ENCODE measurements at places on chromosomes 13 and 19.

DNA sequence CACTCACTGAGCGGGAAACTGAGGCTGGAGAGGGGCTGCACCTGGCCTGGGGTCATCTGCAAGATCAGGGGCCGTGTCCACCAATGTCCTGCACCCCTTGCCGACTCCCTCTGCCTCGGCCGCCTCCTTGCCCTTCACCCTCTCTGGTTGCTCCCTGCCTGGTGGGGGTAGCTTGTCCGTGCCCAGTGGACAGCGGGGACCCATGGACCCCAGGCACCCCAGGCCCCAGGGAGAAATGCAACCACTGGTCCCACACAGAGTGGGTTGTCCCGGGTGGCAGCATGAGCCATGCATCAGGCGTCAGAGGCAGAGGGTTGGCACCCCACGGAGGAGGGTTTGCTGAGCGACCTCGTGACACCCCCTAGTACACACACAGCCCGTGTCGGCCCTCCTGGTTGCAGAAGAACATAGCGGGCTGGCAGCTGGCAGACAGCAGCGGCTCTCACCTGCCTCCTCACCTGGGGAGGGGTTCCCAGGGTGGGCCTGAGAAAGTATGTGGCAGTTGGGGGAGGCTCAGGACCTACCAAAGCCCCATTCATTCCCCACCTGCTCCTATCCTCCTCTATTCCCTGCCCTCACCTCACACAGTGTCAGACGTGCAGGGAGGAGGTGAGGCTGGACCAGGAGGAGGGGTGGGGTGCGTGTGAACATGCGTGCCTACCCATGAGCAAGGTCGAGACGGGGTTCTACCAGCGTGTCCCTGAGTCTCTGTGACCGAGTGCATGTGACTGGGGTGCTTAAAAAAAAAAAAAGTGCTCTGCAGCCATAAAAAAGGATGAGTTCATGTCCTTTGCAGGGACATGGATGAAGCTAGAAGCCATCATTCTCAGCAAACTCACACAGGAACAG lies 8.7 kb downstream of the ADAMTSL5 start:
- DNase-seq = no peak

- DNase-seq = no peak
Observed at GRCh38 chr13:109576331-109576813, 210.0 kb downstream of the IRS2 start.

DNA sequence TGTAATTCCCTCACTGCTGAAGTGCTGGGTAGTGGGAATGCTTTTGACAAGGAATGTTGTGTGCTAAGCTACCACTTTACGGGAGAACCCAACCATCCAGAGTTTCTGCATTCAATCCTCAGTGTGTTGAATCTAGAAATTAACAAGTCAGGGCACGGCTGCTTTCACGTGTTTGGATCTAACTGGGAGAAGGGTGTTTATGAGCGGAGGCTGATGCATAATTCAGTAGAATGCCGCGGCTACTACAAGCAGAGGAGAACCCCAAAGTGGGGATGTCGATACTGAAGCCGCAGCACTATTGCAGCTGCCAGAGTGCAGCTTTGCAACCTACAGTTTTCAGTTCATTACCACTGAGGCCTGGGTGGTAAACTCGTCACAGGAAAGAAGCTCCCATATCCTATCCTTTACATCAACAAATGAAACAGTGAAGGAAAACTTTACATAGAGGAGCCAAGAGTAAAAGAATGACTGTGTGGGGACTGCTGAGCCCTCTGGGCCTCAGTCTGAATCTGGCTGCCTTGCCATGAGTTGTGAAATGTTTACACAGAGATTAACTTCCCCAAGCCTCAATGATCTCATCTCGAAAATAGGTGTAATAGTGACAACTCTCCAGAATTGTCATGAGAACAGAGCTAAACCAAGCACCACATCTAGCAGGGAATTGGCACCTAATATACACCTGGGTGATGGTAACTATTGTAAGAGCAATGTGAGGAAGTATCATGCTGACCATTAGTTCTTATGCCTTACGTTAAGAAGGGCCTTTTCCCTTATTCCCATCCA lies 531.7 kb downstream of the MYO16 start:
- no peak for DNase-seq

GRCh38 chr13:28022848-28023518 lies 34.5 kb upstream of the URAD start:
- no peak for DNase-seq

GRCh38 chr13:112954488-112955270 lies 14.3 kb upstream of the MCF2L start:
- DNase-seq = no peak

DNA sequence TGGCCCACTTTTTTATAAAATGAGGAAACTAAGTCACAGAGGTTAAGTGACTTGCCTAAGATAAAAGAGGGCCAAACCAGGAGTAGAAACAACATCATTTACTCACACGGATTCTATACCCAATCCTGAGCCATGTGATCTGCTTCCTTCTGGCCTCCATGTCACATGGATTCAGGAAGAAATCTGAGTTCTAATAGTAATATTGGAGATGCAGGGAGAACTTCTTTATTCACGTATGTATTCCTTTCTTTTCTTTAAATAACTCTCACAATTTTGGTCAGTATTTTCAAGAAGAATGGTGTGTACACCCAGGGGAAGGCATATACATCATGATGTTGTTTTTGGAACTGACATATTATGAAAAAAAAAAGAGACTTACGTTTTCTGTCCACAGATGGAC lies 1.8 kb downstream of the POSTN start:
- DNase-seq = no peak

DNA sequence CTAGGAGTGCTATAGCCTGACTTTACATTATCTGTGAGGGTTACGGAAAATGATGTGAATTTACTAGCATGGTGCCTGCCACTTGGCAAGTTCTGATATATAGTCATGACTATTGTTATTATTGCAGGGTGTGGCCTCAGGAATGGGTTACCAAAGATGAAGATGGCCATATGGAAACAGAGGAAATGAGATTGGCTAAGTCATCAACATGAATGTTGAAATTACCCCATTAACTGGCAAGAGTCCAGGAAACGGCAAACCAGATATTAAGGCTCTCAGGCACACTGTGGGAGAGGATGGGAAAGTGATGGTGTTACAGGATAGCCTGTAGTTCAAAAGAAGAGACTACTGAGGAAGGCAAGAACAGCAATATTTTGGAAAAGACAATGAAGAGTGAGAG lies 183.3 kb downstream of the KCNRG start:
- DNase-seq = no peak

DNA sequence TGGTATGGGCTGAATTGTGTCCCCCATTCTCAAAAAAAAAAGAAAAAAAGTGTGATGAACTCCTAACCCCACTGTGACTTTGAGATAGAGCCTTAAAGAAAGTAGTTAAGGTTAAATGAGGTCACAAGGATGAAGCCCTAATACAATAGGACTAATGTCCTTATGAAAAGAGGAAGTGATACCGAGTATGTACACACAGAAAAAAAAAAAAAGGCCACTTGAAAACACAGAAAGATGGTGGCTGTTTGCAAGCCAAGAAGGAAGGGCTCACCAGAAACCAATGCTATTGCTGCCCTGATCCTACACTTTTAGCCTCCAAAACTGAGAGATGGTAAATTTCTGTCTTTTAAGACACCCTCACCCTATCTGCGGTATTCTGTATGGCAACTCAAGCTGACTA lies 955.6 kb downstream of the PCDH17 start:
- no peak for DNase-seq

DNA sequence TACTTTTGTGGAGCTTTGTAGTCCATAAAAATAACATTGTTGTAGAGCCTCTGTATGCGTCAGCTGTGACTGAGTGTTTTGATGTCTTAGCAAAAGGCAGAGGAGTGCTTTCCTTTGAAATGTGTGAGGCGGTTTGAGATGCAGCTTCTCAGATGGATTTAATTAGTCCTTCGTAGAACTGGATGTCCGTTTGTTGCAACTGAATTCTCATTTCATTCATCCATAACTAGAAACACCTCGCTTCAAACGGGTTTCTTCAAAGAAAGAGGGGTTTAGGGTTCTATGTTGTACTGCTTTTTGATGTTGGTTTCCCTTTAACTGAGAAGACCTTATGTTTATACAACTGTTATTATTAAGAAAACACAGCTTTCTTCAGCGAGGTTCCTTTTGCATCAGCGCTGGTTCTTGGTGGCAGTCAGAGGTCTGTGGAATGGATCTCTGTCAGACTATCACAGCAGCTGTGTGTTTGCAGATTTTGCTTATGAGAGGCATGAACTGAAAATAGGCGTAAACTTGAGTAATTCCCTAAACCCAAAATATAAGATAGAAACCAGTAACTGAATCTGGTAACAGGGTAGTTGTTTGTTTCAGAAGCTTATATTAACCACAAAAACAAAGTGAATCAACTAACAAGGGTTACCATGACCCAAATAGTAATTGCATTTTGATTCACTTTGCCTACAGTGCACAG lies 194.4 kb downstream of the GGACT start:
- DNase-seq = no peak

DNA sequence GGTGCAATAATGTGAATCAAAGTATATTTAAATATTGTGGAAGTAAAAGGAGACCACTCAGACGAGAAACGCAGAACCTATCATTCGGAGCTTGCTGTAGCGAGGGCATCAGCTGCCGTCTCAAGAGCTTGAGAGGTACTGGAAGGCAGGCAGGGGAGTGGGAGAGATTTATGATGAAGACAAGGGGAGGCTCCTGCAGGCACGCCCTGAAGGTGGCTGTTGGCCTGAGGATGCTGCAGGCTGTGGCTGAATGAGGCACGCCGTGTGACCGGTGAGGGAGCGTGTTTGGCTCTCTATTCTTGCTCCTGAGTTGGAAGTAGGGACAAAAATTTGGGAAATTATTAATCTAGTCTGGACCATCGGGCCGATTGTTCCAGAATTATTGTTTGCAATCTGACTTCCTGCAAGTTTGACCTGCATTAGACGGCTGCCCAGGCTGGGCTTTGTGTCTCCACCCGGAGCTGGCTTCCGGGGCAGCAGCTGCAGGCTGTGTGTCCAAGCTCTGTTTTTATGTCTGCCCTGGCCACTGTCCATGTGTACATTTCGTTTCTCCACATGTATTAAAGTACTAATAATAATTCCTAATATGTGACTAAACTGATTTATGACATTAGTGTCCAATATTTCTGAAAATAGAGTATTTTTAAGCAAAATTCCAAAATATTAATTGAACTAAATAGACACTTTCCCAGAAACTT lies 91.1 kb upstream of the ANKRD10 start:
- DNase-seq = no peak

DNA sequence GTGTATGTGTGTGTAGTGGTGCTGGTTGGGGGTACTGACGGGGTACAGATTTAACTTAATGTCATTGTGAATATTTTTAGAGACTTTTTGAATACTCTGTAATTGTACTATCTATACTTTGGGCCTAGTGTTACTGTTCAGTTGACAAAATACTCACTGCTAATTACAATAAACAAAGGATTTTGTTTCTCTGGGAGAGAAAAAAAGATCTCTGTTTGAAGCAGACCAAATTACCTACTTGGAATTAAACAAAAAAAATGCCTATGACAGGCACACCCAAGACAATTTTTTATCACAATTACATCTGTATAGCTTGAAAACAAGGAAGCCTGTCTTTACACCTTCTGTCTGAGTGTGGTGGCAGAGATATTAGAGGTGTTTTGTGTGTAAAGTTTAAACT lies 45.1 kb downstream of the OLFM4 start:
- DNase-seq = no peak

GRCh38 chr19:39303373-39304184 lies 7.4 kb downstream of the IFNL1 start:
- no peak for DNase-seq

GRCh38 chr13:34425327-34425949 lies 516.6 kb upstream of the NBEA start:
- DNase-seq = no peak

- peak; percentile 32 for DNase-seq
Observed at GRCh38 chr19:10193790-10194499, 808 bp downstream of the DNMT1 start.

DNA sequence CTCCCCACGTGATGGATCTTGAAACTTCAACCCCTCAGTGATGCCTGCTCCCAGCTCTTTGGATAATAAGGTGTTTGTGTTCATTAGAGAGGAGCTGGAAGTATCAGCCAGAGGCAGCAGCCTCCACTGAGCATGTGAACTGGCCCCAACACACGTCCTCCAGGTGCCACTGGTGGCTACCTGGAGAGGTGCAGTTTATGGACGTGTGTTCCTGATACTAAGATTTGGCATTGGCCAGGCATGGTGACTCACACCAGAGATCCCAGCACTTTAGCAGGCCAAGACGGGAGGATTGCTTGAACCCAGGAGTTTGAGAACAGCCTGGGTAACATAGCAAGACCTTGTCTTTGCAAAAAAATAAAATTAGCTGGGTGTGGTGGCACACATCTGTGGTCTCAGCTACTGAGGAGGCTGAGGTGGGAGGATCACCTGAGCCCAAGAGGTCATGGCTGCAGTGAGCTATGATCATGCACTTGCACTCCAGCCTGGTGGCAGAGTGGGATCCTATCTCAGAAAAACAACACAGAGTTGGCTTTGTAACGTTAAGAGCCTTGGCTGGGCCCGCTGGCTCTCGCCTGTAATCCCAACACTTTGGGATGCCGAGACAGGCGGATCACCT lies 34.4 kb downstream of the SLC25A42 start:
- DNase-seq = no peak

- DNase-seq = no peak
Observed at GRCh38 chr19:782185-782877, 14.9 kb upstream of the PTBP1 start.

DNA sequence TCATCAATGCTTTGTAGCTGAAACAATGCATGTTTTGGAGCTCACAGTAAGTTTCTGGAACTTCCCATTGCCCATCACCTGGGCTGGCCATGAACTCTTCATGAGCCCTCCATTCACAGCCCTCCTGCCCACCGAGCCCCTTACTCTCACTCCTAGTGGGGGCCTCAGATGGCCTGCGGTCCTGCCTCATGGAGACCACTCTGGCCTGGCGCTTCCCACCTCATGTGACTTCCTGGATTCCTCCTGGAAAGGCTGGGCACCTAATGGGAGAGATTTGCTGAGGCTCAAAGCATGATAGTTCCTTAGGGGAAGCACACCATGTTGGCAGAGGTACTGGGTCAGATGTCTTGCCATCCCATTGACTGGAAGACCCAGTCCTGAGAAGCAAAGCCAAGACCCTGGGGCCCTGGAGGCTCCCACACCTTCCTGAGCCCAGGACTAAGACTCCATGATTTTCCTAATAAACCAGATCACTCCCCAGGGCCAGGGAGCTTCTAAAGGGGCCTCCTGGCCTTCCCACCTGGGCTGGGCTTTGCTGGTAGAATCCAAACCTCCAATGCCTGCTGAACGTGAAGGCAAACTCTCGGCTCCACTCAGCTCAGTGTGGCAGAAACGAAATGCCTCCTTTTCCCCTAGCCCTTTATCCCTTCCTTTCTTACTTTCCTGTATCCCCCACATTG lies 49.4 kb upstream of the ZNF536 start:
- DNase-seq = no peak

DNA sequence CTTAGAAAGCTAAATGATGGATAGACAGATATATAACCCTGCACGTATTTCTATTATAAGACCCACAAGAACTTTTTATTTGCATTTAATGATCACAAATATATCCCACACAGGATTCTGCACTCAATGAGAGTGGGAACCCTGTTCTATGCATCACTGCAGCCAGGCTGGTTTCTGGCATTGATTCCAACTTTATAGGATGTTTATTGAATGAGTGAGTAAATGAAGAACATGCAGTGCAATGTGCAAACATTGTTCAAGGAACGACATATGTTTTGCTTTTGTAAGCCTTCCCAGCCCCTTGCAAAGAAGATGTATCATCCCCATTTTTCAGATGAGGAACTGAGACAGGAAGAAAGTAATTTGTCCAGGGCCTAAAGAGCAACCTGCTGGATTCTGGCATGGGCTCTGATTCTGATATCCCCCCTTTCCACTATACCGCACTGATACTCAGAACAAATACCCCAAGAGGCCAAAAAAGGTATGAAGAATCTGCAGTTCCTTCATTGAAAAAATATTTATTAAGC lies 246.3 kb downstream of the LACC1 start:
- no peak for DNase-seq
